ENCODE measurements at places on chromosomes 11 and 22. TPM values are rescaled to one million over a fixed set of nuclear protein-coding genes. Genes with fewer than 3 reads are reported as not detected.

ZNF70 gene
- 8.3 TPM for total RNA-seq

ISX gene
- total RNA-seq, result not detected

LUZP2 gene
- not detected for total RNA-seq

TANGO2 gene
- 81.1 TPM for total RNA-seq

OR8B8 gene
- not detected for total RNA-seq

- no peak for DNase-seq
- H3K27ac ChIP-seq, result no peak overlapping the region
- no peaks in the 10 kb centered on the region for H3K4me1 ChIP-seq
- no peak overlapping the region for H3K4me3 ChIP-seq
Observed at GRCh38 chr22:36116127-36116526, 44.4 kb downstream of the APOL3 start.

- H3K27me3 ChIP-seq, result no peaks in the 10 kb centered on the region
- H3K4me3 ChIP-seq, result no peak overlapping the region
- no peak for DNase-seq
- no peak overlapping the region for H3K27ac ChIP-seq
- H3K4me1 ChIP-seq, result no peaks in the 10 kb centered on the region
Observed at GRCh38 chr11:47132490-47132889, 44.2 kb downstream of the ARFGAP2 start.

DNA sequence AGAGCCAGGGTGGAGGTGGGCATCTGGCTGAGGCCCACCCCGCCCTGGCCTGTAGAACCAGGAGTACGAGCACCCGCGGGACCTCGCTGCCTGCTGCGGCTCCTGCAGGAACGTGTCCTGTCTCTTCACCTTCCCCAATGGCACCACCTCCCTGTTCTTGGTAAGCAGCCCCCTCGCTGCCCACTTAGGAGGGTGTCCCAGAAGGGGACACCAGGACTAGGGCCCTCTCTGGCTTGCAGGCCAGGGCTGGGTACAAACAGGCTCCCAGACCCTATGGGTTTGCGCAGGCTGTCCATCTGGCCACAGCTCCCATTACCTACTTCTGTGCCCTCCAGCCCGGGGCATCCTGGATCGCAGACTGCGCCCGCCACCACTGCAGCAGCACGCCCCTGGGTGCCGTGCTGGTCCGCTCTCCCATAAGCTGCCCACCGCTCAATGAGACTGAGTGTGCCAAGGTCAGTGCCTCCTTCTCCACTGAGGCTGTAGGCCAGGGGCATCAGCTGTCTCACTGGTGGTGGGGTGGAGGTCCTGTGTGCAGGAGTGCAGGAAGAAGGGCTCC, 77.5 kb upstream of the MYOD1 start:
- DNase-seq, result no peak
- H3K27me3 ChIP-seq, result no peaks in the 10 kb centered on the region
- H3K36me3 ChIP-seq, result no peaks in the 10 kb centered on the region

- no peak overlapping the region for H3K27ac ChIP-seq
- H3K4me1 ChIP-seq, result no peaks in the 10 kb centered on the region
- H3K4me3 ChIP-seq, result no peak overlapping the region
- H3K27me3 ChIP-seq, result no peaks in the 10 kb centered on the region
- H3K36me3 ChIP-seq, result no peaks in the 10 kb centered on the region
Observed at GRCh38 chr11:99505316-99505715, 484.6 kb downstream of the CNTN5 start.

DNA sequence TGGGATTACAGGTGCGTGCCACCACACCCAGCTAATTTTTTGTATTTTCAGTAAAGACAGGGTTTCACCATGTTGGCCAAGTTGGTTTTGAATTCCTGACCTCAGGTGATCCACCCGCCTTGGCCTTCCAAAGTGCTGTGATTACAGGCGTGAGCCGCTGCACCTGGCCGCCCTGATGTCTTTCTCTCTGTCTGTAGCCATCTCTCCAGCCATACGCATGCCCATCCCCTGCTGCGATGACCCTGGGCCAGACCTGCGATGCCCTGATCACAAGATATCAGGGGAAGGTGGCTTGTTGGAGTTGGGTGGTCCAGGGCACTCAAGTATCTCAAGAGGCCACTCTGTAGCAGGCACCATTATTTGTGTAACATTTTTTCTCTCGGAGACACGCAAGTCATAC, 54.4 kb upstream of the RBFOX2 start:
- H3K4me3 ChIP-seq, result no peak overlapping the region
- no peak overlapping the region for H3K27ac ChIP-seq
- DNase-seq, result no peak

- peaks cover 10% of the 10 kb centered on the region for H3K36me3 ChIP-seq
- H3K27ac ChIP-seq, result peak overlapping the region; percentile 76
- peak; percentile 54 for DNase-seq
- H3K27me3 ChIP-seq, result no peaks in the 10 kb centered on the region
- H3K4me3 ChIP-seq, result no peak overlapping the region
- peaks cover 23% of the 10 kb centered on the region for H3K4me1 ChIP-seq
Observed at GRCh38 chr22:38162881-38163843, 18.5 kb downstream of the PLA2G6 start.

DNA sequence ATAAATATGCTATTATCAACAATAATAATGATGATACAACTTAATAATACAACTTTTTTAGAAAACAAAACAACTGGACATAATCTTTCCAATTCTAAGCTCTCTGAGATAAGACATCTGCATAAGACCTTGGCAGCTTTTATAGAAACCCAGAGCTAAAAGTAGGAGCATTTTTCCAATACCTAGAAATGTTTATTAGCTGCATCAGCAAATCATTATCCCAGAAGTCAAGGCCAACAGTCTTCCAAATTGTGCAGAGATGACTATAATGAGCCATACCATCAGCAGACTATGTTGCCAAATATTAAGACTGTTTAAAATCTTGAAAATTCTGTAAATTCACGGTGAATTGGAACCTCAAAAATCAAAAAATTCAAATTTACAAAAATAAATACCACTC, 30.3 kb downstream of the DCUN1D5 start:
- peaks cover 19% of the 10 kb centered on the region for H3K36me3 ChIP-seq
- DNase-seq, result no peak
- H3K27ac ChIP-seq, result no peak overlapping the region
- H3K4me3 ChIP-seq, result no peak overlapping the region
- H3K4me1 ChIP-seq, result no peaks in the 10 kb centered on the region
- H3K27me3 ChIP-seq, result no peaks in the 10 kb centered on the region

GRCh38 chr11:121996574-121996973, 119.4 kb downstream of the BLID start:
- H3K4me3 ChIP-seq, result no peak overlapping the region
- no peaks in the 10 kb centered on the region for H3K27me3 ChIP-seq
- no peak for DNase-seq
- H3K36me3 ChIP-seq, result no peaks in the 10 kb centered on the region

GRCh38 chr11:105968021-105968697, 53.9 kb downstream of the MSANTD4 start:
- no peaks in the 10 kb centered on the region for H3K27me3 ChIP-seq
- no peak overlapping the region for H3K27ac ChIP-seq
- no peaks in the 10 kb centered on the region for H3K4me1 ChIP-seq
- DNase-seq, result no peak
- no peaks in the 10 kb centered on the region for H3K36me3 ChIP-seq
- no peak overlapping the region for H3K4me3 ChIP-seq

Measured in B cell (primary cell).